ENCODE measurements at places on chromosomes 13 and 19.

DNA sequence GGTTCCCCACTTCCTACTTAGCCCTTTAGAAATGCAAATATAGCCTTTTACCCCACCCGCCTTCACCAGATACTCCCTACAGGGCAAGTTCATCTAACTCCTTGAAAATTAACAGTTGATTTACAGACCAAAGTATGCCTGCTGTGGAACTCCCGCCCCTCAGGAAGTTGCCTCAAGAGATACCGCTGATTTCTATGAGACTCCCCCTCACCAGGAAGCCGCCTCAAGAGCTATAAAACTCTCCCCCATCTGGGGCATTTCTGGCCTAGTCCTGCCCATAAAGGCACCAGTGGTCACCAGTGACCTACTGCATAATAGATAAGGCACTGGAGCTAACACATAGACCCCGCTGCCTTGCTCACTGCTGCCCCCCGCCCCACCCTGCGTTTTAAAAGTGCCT is 201.7 kb upstream of the UBL3 start:
- no peak for DNase-seq

DNA sequence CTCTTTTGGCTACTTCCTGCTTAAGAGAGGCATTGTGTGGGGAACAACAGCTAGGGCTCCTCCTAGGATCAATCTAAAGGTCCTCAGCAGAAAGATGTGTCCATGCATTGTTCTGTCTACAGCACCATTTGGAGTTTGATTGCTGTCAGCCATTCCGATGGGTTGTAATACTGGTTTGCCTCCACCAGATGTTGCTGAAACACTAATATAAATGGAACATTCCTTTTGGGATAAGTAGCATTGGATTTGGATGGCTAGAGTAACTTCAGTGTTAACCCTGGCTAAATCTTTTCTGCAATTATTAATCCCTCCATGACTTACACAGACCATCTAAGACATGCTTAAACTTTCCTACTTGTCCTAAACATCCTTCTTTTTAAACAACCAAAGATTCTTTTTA is 104.2 kb downstream of the TDRD3 start:
- DNase-seq: no peak

GRCh38 chr19:35318679-35319448 is 10.1 kb upstream of the CD22 start:
- no peak for DNase-seq

DNA sequence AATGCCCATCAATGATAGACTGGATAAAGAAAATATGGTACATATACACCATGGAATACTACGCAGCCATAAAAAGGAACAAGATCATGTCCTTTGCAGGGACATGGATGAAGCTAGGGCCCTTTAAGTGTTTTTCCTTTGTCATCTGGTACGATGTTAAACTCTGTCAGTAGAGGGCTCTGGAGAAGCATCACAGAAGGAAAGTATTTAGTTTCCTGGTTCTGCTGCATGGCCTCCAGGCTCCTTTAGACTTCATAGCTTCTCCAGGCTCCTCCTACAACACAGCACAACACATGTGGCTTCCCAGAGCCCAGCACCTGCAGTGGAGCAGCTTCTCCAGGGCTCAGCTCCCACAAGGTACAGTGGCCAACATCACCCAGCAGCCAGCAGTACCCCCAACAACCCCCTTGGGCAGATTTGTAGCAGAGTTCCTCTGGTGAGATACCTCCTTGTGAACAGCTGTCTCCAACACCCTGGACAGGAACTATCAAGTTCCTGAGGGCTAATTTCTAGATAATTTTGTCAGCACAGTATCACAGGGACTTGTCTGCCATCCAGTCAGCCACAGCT is 63.4 kb downstream of the KCTD12 start:
- DNase-seq: no peak

- DNase-seq: no peak
Measured at GRCh38 chr13:113403255-113404104, 39.5 kb upstream of the GRTP1 start.

DNA sequence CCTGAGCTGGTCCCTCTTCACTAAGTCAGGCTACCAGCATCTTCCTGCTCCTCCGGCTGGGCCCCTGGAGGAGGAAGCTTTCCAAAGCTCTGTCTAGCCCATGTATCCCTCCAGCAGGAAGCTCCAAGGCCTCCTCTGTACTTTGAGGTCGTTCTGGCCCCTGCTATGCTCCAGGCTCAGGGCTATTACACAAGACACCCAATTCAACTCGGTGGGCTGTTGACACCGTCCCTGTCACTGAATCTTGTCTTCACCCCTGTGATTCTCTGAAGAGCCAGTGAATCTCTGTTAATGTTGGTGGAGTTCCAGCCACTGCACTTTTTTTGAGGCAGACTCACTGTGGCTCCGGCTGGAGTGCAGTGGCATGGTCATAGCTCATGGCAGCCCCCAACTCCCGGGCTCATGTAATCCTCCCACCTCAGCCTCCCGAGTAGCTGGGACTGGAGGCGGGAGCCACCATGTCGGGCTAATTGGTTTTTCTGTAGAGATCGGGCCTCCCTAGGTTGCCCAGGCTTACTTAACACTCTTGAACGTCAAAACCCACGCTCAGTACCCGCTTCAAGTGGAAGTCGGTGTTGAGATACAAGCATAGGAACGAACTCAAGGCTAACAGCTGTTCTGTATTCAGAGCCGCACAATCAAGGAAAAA is 512 bp upstream of the REX1BD start:
- no peak for DNase-seq

- DNase-seq: no peak
Measured at GRCh38 chr13:113890774-113891480, 27.1 kb upstream of the GAS6 start.

- no peak for DNase-seq
Measured at GRCh38 chr13:43002021-43002420, 10.0 kb upstream of the EPSTI1 start.

DNA sequence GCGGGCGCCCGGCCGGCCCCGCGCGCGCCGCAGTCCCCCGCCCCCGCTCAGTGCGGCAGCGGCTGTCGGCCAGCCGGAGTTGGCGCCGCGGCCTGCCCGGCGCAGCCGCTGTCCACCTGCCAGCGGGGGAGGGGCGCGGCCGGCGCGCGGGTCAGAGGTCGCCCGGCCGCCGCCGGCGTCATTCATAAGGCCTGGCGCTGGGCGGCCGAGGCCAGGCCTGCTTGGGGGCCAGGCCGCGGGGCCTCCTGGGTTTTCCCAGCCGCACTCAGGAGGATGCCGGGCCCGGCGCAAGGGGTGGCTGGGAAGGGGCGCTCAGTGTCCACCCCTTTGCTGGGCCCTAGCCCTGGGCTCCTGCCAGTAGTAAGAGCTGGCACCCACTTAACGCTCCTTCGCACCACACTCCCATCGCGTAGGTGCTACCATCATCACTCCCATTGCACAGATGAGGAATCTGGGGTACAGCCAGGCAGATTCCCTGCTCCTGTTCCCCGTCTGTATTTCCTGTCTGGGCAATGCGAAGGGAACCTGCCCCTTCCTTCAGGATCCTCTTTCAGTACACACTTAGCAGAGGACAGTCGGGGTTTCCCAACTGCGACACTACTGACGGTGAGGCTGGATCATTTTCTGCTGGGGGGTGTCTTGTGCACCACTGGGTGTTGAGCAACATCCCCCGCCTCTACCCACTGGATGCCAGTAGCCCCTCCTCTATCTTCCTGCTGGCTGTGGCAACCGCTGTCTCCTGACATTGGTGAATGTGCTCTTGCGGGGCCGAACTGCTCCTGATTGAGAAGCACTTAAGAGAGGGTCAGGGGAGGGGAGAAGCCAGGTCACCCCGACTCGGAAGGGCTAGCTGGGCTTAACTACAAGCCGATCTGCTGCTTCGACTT is 846 bp upstream of the PRKACA start:
- no peak for DNase-seq

Data from stimulated activated CD8-positive, alpha-beta memory T cell treated with anti-CD3 and anti-CD28 coated beads, Interleukin-4, amount 100 ng/mL, for 1 hour (primary cell).